Thyroid gland (tissue), 4 donors: ENCODE measurements at places on chromosomes 3 and 15. TPM values are rescaled to one million over a fixed set of nuclear protein-coding genes. Genes with fewer than 3 reads are reported as not detected.
A peak's percentile ranks its signal among the peaks of the same experiment; 100 is the strongest.

- DNase-seq: no peak
- no peak overlapping the region for H3K4me3 ChIP-seq
- no peaks in the 10 kb centered on the region for H3K27me3 ChIP-seq
- H3K4me1 ChIP-seq: peaks cover 24% of the 10 kb centered on the region
- peak overlapping the region; percentile 14 for H3K27ac ChIP-seq
Measured at GRCh38 chr15:89143503-89144162, 55.4 kb downstream of the ABHD2 start.

GRCh38 chr15:83766339-83766738 is 112.4 kb downstream of the ADAMTSL3 start:
- H3K27me3 ChIP-seq: no peaks in the 10 kb centered on the region
- no peaks in the 10 kb centered on the region for H3K36me3 ChIP-seq
- no peaks in the 10 kb centered on the region for H3K4me1 ChIP-seq
- H3K4me3 ChIP-seq: no peak overlapping the region
- DNase-seq: no peak

- peaks cover 59% of the 10 kb centered on the region for H3K36me3 ChIP-seq
- no peaks in the 10 kb centered on the region for H3K27me3 ChIP-seq
- DNase-seq: no peak
- no peak overlapping the region for H3K4me3 ChIP-seq
- no peak overlapping the region for H3K27ac ChIP-seq
Measured at GRCh38 chr15:90638201-90638691, 78.9 kb upstream of the BLM start.

DNA sequence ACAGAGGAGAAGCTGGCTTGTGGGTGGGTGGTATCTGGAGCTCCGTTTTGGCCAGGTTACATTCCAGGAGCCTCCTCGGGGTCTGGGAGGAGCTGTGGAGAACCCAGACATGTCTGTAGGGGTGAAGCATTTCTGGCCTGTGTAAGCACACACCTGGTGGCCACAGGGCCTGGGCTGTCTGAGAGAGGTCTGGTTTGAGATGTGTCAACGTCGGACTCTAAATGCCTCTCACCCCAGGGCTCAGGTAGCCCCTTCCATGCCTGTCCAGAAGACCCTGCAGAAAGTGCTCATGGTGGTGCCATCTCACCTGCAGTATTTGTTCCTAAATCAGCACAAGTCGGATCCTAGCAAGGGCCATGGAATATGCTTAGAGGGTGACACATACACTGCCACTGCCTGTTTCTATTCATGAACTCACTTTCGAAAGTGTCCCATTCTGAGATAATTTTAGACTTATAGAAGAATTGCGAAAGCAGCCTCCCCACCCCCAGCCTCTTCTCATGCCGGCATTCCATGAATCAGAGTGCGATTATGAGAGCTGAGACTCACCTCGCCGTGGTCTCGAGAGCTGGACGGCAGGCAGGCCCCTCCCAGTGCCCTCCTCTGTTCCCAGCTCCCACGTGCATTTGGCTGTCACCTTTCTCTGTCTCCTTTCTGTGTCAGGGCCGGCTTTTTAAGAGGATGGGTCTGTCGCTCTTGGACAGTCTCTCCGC is 63.7 kb downstream of the KLF15 start:
- H3K27ac ChIP-seq: no peak overlapping the region
- no peaks in the 10 kb centered on the region for H3K4me1 ChIP-seq
- no peaks in the 10 kb centered on the region for H3K36me3 ChIP-seq
- peak; percentile 36 for DNase-seq

The TLR9 gene
- not detected for total RNA-seq

The FAM174B gene
- total RNA-seq: 64.5 TPM
